ENCODE measurements at places on chromosomes 1 and 21.

DNA sequence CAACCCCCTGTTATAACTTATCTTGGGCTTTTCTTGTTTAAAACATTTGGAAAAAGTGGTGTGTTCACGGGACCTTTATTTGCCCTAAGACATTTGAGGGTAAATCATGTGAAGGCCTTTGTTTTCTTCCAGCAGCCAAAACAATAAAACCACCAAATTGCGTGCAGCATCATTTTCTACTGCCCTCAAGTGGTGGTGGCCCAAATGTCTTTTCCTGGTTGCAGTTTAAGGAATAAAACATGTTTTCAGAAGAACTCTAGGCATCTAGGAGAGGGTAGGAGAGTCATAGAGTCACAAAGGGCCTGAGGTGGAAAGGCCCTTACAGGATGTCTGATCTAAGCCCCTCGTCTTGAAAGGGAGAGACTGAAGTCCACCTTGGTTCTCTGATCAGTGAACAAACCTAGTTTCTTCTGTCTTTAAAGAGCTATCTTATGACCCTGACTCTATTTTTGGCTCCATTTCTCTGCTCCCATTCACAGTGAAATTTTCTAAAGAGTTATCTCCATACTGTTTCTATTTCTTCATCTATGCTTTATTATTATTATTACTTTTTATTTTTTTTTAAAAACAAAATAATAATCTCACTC lies 16.0 kb upstream of the EPS15 start:
- no peak for DNase-seq

- DNase-seq: peak; percentile 94
These were observed 66.7 kb upstream of the VAMP3 start for GRCh38 chr1:7704214-7705047.

GRCh38 chr1:41618066-41618825 lies 133.8 kb upstream of the EDN2 start:
- DNase-seq: no peak

GRCh38 chr1:246566813-246567645 lies 773 bp downstream of the CNST start:
- peak; percentile 16 for DNase-seq

DNA sequence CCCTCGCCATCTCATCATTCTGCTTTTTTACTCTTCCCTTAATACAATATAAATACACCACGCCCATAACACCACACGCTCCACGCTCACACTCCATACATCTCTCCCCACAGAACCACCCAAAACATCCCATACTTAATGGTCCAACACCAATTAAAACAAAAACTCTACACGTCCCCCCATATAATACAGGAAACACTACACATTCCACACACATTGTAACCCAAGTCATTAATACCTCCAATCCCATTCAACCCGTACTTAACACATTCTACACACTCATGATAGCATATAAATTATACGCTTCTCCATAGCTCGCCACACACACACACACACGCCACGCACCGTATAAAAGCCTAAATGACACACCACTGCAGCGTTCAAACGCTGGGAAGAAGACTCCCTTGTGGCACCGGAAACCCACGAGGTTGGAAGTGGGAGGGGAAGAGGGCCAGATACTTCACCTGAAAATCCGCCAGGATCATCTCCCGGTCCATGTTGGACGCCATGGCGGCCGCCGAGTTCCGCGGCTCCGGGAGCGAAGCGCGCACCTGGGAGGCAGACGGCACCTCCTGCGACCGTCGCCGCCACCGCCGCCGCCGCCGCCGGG lies 659 bp downstream of the FAF1 start:
- no peak for DNase-seq

DNA sequence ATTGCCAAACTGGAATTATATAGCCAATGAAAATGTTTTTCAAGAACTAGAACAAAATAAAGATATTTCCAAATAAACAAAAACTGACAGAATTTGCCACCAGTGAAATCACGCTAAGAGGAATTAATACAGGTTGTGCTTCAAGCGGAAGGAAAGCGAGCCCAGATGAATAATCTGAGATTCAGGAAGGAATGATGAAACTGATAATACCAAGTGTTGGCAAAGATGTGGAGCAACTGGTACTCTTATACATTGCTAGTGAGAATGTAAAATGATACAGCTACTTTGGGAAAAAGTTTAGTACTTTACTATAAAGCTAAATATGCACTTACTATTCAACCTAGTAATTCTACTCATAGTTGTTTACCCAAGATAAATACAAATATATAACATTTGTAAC lies 30.8 kb upstream of the GUCA2B start:
- no peak for DNase-seq

DNA sequence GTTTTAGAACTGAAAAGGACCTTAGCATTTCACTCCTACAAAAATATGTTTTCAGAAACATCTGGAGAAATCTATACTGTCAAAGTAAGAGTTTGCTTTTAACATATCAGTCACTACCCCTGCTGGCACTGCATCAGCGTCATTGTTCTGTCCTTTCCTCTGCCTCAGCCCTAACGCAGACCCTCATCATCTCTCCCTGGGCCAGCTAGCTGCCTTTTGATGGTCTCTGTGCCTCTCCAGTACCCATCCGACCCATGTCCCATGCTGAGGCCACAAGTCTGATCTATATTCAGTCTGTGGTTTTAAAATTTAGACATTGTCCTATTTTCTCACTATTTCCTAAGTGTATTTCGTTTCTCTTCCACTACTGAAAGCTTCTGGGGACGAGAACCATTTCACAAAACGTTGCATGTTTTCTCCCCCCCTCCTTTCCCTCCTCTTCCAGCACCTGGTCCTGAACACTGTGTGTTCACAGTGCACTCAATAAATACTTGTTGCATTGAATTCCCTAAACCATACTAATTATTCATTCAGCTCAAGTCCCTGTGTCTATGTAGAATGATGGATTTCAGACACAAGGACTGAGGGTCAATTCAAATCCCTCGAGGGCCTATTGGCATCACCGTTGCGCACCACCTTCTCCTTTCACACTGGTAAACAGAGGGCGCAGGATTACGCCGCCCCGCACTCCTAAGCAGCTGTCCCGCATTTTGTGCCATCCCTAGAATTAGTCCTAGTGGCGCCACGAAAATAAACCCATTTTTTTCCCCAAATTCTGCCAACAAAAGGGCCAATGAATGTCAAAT lies 53.4 kb downstream of the CD2 start:
- no peak for DNase-seq

GRCh38 chr1:225522588-225523262 lies 94.9 kb upstream of the LBR start:
- DNase-seq: no peak

GRCh38 chr1:165647517-165647916 lies 16.5 kb downstream of the MGST3 start:
- DNase-seq: no peak

All from stimulated activated CD4-positive, alpha-beta T cell treated with anti-CD3 and anti-CD28 coated beads, Interleukin-15, amount 100 ng/mL, for 1 hour (primary cell).